ENCODE measurements at places on chromosomes 1 and 21.

DNA sequence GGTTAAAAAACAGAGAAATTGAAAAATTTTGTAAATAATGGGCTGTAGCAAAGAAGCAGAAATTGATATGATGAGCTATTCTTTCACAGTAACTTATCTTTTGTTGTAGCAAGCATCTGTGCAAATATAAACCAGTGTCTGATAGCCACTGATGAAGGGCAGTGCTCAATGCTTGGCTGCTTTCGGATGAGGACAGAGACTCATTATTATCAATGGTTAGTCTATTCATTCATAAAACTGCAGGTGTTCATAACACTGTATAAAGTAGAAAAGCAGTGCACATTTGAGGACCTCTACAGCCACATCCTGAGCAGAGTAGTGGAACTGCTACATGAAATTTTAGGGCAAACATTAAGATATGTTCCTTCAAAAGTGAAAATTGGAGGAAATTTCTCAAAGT, 107.2 kb downstream of the FAF1 start:
- no peak for DNase-seq

DNA sequence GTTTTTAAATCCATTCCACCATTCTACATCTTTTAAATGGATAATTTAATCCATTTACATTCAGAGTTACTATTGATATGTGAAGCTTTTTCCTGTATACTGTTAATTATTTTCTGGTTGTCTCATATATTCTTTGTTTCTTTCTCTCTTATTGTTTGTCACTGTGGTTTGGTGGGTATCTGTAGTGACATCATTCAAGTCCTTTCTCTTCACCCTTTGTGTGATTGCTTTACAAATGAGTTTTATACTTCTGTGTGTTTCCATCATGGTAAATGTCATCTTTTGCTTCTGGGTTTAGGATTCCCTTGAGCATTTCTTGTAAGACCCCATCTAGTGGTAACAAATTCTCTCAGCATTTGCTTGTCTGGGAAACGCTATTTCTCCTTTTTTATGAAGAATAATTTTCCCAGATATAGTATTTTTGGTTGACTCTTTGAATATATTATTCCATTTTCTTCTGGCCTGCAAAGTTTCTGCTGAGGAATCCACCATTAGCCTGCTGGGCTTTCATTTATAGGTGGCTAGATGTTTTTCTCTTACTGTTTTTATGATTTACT, 10.2 kb downstream of the LY9 start:
- DNase-seq, result no peak

DNA sequence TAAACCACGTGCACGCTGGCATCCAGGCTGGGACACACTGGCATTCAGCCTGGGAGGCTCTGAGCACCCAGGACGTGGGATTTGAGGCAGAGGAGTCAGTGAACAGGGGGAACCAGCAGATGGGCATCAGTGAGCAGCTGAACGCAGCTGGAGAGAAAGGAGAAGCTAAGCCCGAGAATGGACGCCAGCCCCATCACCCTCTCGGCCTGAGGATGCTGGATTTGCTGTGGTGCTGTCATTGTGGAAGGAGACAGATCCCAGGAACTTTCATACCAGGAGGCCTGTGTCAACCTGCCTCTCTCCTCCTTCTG, 132.8 kb downstream of the PGBD5 start:
- DNase-seq, result no peak

DNA sequence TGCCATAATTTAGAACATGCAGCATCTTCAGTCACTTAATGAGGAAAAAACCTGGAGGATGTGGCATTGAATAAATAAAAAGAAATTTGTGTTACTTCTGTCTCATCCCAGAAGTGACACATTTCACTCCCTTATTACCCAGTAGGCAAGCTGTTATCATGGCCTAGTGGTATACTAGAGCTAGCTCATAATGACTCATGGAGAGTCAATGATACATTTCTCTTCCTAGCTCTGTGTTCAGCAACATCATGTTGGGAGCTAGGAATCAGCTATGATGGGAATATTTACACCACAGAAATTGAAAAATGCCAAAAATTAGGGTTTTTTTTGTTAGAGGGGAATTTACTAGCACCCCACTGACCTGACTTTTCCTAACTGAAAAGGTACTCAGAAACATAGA, 182.7 kb downstream of the HMCN1 start:
- no peak for DNase-seq

DNA sequence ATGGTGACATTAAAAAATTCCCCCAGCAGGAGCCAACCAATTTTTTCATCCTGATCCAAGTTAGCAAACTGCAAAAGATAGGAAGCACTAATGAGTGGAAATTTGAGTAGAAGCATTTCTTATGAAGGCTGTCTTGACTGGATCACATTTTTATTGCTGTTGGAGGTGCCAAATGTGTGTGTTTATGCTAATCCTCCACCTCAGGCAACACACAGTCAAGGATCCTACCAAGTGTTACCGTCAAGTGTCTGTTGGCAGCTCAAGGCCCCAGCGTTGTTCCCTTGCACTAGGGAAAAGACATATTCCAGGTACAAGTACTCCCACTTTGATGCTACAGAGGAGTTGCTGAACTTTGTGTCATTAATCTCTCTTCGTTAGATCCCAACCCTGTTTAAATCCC, 18.3 kb downstream of the METTL18 start:
- DNase-seq, result no peak

- DNase-seq, result no peak
Measured at GRCh38 chr1:23394684-23395083, 25.0 kb upstream of the ZNF436 start.

DNA sequence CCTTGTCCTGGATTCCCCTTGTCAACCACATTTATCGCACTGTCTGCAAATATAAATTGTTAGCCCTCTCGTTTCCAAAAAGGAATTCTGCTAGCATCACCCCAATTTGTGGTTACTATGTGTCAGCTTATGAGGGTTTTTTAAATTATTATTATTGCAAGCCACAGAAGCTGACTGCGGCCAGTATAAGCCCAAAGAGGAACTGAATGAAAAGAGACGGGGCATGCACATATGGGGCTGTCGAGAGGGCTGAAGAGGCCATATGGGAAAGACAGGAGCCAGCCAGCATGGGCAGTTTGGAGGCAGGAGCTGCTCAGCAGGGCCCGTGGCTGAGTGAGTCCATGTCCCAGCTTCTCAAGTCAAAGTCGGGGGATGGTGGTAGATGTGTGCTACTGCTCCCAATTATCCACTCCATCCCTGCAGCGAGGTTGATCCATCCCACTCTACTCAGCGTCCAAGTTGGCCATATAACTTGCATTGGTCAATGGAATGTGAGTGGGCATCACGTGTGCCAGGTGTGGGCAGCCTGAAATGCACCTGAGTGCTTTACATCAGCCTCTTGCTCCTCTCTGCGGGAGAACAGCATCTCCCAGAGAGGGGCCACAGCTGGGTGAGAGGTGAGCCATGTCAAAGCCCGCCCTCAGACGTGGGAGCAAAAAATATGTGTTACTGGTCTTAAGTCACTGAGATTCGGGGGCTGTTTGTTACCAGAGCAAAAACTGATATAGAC, 37.6 kb upstream of the LDLRAP1 start:
- no peak for DNase-seq

DNA sequence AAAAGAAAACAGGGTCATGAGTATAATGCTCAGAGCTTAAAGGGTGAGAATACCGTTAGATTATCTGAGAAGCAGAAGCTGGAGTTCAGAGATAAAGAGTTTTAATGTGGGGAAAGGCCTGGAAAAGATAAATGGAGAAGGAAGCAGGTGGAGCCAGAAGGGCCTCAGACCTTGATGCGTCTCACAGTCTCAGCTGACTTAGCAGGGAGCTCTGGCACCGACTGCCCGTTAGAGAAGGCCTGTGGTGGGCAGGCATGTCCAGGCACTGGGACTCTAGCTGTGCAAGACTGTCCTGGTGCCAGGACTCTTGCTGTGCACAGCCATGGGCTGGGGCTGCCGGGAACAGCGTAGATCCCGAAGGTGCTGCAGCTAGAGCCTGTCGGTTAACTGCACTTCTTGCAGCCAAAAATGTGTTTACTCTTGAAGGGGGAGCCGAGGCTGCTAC, 3.8 kb upstream of the SLAMF9 start:
- no peak for DNase-seq

DNA sequence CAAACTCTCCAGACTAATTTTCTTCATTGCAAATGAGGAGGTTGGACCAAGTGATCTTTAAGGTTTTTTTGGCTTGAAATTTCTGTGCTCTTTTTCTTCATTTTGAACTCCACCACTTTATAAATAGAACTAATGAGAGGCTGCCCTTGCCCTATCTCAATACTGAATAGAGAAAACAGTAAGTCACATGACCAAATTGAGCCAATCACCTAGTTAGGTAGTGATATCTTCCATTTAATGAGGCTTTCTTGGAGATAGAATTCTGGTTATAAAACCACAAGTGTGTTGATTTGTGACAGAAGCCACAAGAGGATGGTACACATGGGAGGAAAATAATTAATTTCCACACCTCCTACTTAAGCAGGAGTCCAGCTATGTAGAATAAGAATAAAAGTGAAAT, 263.4 kb upstream of the SNX7 start:
- no peak for DNase-seq

GRCh38 chr1:19481826-19482398, 3.4 kb downstream of the CAPZB start:
- no peak for DNase-seq

GRCh38 chr21:36579898-36580297, 100.0 kb upstream of the CLDN14 start:
- DNase-seq, result no peak

GRCh38 chr1:163823017-163823416, 501.3 kb downstream of the NUF2 start:
- no peak for DNase-seq

- no peak for DNase-seq
Measured at GRCh38 chr1:29633771-29634170, 397.4 kb downstream of the PTPRU start.

- no peak for DNase-seq
Measured at GRCh38 chr1:92030656-92031107, 897 bp downstream of the EPHX4 start.

DNA sequence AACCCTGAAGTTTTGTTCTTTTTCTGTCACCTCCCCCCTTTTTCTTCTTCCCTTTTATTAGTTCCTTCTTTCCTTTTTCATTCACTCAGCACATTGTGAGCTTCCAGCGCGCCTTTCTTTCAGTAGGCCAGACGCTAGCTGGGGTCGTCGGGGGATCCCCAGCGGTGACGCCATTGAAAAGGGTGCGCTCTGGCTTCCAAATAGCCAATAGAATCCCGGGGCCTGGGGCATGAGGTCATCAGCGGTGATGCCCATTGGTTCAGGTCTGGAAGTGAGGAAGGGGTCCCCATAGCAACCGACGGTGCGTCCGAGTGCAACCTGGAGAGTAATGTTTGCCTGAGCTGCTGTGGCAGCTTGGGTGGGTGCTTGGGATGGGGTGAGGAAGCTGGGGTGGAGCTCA, 6.9 kb upstream of the EFNA3 start:
- no peak for DNase-seq

GRCh38 chr1:67759066-67759465, 74.1 kb downstream of the GADD45A start:
- no peak for DNase-seq

- no peak for DNase-seq
Measured at GRCh38 chr1:234502785-234503184, 23.8 kb upstream of the TARBP1 start.
